A549 (cell line): ENCODE measurements at places on chromosomes 1 and 21.
A peak's percentile ranks its signal among the peaks of the same experiment; 100 is the strongest.

DNA sequence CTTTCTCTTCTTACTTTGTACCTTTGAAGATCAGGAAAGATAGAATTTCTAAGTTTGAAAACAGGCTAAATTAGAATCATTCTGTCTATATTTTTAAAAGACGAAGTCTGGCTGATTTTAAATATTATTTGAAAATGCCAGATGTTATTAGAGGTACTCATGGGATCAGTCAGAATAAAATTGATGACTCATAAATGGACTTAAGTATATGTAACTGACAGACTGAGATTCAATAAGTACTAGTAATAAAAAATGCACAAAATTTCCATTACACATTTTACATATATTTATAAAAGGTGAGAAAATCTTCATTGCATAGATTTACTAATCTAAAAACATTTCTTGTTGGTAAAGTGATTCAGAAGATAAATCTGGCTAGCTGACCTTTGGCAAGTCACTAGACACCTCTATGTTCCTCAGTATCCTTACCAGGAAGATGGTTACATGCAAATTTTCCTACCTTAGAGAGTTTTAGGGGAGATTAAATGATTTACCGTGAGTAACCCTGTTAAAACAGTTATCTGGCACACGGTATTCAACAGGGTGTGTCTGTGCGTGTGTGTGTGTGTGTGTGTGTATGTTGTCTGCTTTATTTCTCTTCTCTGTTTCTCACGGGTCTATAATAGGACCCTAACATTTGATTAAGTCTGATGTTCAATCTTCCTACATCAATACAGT is 189.0 kb downstream of the RUNX1 start:
- no peak for DNase-seq

DNA sequence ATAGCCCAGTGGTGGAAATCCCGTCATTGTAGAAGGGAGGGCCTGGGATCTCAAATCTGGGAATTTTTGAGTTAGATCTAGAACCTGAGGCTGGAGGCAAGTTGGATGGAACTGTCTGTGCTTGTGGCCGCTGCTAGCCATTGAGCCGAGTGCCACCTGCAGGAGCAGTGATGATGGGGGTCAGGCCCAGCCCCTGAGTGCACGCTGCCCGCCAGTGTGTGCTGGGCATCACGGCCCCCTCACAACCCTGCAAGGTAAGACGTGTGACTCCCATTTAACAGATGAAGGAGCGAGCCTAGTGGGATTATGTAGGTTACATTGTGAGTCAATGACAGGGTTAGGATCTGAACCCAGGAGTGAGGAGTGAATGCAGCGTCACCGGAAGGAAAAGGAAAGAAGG is 407.2 kb downstream of the CAMTA1 start:
- no peak for DNase-seq

DNA sequence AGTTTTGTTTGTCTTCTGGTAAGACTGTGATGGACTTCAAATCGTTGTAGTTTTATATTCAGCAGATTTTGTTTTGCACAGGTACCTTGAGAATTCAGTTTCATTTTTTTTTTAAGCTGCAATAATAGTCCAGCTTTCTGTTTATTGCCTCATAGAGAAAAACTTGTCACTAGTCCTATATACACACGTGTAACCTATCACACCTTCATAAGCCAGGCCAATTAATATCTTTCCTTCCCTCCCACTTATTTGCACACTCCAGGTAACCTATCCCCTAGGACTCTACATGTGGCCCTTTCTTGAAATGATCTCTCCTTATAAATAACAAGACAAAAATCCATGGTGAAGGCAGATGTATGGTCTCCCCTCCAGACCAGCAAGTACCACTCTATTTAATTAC is 62.4 kb downstream of the SLC22A15 start:
- no peak for DNase-seq

GRCh38 chr21:17731554-17731953 is 87.6 kb downstream of the C21orf91 start:
- DNase-seq: no peak

GRCh38 chr1:145859491-145860023 is 676 bp upstream of the PIAS3 start:
- peak; percentile 93 for DNase-seq

GRCh38 chr1:215076322-215076721 is 6.2 kb upstream of the KCNK2 start:
- DNase-seq: no peak

GRCh38 chr1:34776911-34777310 is 4.1 kb upstream of the GJB3 start:
- no peak for DNase-seq

DNA sequence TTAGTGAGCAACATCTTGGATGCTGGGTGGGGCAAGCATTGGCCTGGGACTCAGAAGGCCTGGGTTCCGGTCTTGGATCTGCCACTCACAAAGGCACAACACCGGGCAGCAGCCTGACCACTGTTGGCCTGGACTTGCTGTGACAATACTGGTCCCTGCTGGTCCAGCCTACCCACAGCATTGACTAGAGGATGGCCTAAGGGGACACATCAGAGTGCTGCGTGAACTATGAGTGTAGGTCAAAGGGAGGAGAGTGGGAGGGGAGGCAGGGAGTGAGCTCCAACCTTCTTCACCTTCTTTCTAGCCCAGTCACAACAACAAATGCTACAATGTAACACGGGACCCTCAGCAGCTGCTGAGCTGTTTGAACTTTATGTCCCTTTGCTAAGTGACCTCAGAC is 31.1 kb downstream of the TMEM50A start:
- no peak for DNase-seq

DNA sequence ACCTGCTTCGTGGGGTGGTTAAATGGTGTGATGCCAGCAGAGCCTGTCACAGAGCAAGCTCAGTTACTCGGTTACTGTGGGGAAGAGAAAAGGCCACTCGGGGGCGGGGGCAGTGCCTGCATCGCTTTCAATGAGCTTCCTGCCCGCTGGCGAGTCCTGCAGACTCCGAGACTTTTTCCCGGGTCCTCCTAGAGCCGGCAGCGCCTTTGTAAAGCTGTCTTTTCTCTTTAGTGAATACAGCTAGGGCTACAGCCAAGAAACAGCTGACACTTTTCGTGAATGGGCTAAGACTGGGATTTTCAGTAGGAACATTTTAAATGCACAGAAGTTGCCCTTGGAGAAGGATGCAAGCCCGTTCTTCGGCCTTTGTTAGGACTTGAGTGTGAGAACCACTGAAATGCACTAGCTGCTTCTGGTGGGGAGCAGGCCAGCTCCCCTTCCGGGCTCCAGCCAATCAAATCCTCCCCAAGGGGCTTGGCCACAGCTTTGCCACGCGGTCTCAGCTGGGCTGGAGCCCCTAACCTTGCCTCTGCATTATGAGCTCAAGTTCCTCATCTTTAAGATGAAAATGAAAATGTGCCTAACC is 23.4 kb upstream of the EFHD2 start:
- no peak for DNase-seq

GRCh38 chr1:169042377-169042776 is 64.1 kb upstream of the ATP1B1 start:
- no peak for DNase-seq

- DNase-seq: no peak
Measured at GRCh38 chr1:109255097-109255651, 5.8 kb downstream of the CELSR2 start.

- no peak for DNase-seq
Measured at GRCh38 chr1:20719261-20719660, 1.5 kb upstream of the KIF17 start.

GRCh38 chr1:110135666-110136065 is 14.6 kb upstream of the SLC6A17 start:
- DNase-seq: no peak

DNA sequence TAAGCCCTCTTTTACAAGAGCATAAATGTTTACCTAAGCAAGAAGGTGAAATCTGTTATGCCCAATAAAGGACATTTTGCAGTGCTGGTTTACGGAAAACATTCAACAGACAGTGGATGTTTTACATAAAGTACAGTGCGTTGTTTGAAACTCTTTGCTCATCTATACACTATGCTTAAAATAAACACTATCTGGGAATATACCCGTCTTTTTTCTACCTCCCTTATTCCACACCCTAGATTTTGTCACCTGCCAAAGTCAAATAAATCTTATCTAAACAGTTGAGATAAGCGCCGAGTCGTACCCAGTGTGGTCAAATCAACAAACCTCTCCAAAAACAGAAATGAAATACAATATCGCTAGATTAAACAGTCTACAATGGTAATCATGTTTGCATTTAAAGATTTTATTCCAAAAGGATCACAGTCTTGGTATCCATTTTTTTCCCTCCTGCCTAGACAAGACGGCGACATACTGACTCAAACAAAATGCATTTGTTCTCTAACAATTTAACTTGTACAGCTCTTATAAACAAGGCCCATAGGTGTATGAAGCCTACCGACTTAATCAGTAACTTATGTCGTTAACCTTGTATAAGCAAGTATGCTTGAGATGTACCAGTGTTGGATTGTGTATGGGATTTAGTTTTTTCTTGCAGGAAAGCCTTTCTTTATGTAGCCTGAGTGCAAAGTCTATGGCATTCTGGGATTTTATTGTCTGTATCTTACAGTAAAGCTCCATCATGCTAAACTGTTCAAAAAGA is 189.1 kb downstream of the FMN2 start:
- DNase-seq: no peak

GRCh38 chr1:22096036-22096435 is 43.5 kb downstream of the CDC42 start:
- no peak for DNase-seq

DNA sequence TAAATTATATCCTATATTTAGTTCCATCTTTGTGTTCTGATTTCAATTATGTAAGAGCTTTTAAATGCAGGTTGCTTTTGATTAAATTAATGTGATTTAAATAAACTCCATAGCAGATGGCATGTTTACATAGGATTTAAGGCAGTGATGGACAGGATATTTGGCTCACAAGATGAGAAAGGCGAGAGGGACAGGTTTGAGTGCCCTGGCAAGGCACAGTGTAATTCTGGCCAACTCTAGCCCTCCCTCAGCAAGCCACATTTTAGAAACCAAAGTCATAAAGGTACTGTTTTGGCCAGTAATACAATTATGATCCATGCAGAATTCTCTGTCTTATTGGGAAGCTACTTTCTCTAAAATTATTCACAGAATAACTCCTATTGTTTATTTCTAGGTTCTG is 50.6 kb upstream of the C1orf146 start:
- no peak for DNase-seq

DNA sequence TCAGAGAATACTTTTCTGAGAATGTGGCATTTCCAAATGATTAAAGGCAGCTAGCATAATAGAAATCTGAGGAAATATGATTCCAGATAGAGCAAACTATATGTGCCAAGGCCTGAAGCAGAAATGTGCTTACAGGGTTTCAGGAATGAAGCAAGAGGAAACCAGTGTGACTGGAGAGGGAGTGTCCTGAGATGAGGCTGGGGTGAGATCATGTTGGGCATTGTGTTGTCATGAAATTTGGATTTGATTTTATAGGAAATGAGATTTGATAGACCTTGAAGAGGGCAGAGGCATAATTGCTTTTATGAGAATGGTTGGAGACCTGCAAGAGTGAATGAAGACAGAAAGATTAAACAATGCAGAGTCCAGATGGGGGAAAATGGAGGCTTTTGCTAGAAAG is 338.1 kb upstream of the SNX7 start:
- DNase-seq: peak; percentile 20

DNA sequence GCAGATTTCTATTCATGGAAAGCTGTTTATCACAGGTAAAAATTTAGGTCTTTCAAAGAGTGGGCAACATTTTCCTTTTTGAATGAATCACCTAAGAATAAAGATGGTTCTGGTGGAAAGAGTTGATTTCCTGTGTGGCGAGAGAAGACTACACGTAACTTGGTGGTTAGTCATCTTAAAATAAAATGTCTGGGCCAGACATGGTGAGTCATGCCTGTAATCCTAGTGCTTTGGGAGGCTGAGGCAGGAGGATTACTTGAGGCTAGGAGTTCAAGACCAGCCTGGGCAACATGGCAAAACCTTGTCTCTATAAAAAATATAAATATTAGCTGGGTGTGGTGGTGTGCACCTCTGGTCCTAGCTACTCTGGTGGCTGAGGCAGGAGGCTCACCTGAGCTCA is 65.7 kb downstream of the DISP1 start:
- DNase-seq: no peak

DNA sequence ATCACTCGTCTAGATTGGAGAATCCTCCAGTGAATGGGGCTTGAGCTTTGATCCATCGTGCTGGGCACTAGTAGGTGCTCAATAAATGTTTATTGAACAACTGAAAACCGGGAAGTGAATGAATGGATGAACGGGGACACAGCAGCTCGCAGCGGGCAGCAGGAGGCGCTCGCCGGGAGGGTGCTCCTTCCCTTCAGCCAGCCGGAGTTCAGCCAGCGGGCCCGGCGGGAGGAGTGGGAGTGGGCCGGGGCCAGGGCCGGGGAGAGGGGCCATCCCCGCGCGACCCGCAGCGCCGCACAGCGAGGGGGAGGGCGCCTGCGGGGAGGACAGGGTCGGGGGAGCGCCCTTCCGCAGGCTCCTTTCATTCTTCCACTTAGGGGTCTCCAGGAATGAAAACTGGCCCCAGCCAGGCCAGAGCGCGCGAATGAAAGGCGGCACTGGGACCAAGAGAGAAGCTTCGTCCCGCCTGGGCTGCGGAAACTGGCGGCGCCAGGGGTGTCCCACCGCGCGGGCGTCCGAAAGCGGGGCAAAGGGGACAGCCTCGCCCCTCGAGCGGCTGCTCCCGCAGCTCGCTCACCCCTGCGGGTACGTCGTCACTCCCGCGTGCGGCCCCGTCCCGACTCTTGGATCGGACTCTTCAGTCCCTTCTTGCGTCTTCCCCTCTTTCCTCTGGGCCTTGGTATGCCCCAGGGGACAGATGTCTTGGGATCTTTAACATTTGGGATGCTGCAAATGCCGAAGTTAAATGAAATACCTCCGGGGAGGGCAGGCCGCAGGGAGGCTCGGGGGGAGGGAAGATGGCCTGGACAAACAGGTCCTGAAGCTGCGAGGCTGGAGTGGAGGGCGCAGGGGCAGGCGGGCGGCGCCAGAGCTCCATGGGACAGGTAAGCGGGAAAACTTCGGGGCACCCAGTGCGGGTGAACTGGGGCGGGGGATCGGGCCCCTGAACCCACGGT is 3.6 kb upstream of the INAVA start:
- DNase-seq: peak; percentile 82

DNA sequence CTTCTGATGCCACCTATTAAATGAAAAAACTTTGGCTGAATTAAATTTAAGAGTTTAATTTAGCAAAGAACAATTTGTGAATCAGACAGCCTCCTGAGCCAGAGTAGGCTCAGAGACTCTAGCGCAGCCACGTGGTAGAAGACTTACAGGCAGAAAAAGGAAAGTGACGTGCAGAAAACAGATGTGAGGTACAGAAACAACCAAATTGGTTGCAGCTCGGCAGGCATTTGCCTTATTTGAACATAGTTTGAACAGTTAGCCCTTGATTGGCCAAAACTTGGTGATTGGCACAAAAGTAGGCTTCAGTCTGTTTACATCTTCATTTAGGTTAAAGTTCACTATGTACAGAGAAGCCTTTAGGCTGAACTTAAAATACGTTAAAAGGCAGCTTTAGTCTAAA is 22.9 kb downstream of the TCP10L start:
- no peak for DNase-seq

GRCh38 chr21:44954281-44954771 is 14.5 kb downstream of the SLX9 start:
- DNase-seq: no peak

- DNase-seq: no peak
Measured at GRCh38 chr1:203581841-203582240, 44.8 kb upstream of the ATP2B4 start.
